ENCODE measurements at places on chromosomes 11 and 22. TPM values are rescaled to one million over a fixed set of nuclear protein-coding genes. Genes with fewer than 3 reads are reported as not detected.

GRCh38 chr11:88337987-88338668 lies 592 bp upstream of the CTSC start:
- no peak for DNase-seq

- peak; percentile 96 for DNase-seq
These were observed 591 bp downstream of the CAPRIN1 start for GRCh38 chr11:34052036-34052607.

The MYOD1 gene
- total RNA-seq, result not detected

The ARHGAP8 gene
- 0.80 TPM for total RNA-seq

GRCh38 chr11:12567746-12568460 lies 106.3 kb upstream of the TEAD1 start:
- no peak for DNase-seq

The CHRM1 gene
- total RNA-seq, result not detected

DNA sequence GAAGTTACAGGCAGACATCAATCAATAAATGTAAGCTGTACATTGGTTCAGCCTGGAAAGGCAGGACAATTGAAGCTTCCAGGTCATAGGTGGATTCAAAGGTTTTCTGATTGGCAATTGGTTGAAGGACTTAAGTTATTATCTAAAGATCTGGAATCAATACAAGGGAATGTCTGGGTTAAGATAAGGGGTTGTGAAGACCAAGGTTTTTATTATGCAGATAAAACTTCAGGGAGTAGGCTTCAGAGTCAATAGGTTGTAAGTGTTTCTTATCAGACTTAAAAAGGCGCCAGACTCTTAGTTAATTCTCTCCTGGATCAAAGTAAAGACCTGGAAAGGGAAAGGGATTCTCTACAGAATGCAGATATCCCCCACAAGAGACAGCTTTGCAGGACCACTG lies 935.4 kb downstream of the TBC1D22A start:
- DNase-seq, result no peak

DNA sequence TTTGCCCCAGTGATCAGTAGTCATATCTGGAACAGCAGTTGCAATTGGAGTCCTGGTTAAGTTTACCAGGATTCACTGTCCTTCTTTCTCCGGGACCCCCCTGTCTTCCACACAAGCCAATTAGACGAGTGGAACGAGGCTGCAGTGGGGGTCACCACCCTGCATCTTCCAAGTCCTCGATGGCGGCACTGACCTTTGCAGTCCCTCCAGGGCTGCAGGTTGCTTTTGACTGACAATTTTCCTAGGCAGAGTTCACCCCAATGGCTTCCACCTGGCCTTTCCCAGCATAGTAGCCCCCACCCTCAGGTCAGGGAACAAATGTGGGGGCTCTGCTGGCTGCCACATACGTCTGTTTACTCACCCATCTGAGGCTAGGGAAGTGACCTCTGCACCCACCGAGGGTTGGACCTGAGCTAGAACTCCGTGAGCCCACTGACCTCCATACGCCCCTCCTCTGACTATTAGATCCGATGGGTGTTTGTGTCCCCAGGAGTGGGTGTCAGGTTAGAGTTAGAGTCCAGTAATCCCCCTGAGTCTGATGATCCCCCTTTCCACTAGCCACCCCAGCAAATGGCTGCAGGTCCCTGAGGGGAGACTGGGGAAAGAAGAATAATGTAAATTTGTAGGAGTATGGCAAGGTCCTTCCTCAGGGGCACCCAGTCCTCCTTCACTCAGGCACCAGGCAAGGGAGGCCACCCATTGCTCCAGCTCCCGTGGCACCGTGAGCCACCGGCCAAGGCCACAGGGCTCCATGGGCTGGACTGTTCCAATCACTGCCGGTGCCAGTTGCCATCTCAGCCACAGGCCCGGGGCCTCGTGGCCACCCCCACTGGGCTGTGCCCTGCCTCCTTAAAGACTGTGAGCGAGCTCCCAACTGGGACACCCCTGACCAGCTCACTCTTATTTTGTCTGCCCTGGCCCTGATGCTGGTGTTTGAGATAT lies 5.5 kb downstream of the C11orf21 start:
- DNase-seq, result peak; percentile 3

The OR10V1 gene
- not detected for total RNA-seq

- no peak for DNase-seq
These were observed 3.6 kb upstream of the CCDC117 start for GRCh38 chr22:28768701-28769393.

GRCh38 chr11:18064450-18065054 lies 18.5 kb upstream of the TPH1 start:
- no peak for DNase-seq

GRCh38 chr11:82507288-82507687 lies 226.4 kb downstream of the FAM181B start:
- no peak for DNase-seq

The CNIH2 gene
- 1.9 TPM for total RNA-seq

The ANKK1 gene
- 0.18 TPM for total RNA-seq

All from endothelial cell (in vitro differentiated cells).